Activated T-helper 1 cell treated with Interleukin-2 at 50 U/mL for 16 hours (primary cell): ENCODE measurements at places on chromosomes 1 and 21.
A peak's percentile ranks its signal among the peaks of the same experiment; 100 is the strongest.

DNA sequence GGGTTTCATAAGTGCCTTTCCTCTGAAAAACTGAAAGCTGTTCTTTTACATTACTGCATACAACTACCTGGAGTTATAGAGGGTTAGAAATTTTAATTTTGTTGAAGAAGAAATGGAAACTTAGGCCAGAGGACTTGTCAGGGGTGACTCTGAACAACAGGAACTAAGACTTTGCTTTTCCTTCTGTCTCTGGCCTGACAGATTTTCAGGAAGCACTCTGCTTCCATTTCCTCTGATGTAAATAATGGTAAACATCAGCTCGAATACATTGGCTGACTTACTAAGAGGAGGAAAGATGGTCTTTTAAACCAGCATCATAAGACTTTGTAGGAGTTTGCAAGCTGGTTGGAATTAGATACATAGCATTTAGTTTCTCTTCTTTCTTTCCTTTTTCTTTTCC is 27.1 kb upstream of the PLEKHM2 start:
- DNase-seq = no peak

DNA sequence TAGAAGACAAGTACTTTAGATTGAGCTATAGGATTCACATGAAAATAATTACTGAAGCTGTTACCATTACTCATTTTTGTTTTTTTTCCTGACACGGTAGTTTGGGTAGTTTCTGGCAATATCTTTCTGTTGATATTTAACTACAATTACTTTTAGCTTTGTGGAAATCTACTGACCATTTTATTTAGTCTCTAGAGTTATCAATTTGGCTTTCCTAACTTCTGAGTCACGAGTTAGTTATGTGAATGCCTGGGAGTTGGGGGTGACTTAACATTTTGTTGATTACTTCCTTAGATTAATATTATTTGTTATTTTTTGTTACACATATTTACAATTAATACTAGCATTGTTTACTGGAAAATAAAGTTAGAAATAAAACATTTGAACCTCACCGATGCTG is 160.6 kb downstream of the HMCN1 start:
- DNase-seq = no peak

DNA sequence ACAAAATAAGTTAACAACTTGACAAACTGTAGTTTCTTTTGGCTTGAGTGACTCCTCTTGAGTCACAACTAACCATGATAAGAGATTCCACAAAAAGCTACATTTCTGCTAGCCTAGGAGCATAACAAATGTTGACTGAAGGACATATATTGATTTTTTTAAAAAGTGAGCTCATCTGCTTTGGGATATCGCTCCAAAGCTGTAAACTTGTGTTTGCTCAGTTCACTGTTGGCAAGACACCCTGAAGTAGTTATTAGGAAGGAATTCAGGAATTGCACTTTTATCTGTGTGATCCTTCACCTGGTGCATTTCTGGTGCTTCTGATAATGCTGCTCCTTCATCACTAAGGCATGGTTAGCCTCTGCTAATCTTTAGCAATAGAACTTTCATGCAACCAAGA is 23.7 kb downstream of the RWDD3 start:
- DNase-seq = no peak

GRCh38 chr1:37794372-37795339 is 1.0 kb downstream of the MANEAL start:
- DNase-seq = no peak

DNA sequence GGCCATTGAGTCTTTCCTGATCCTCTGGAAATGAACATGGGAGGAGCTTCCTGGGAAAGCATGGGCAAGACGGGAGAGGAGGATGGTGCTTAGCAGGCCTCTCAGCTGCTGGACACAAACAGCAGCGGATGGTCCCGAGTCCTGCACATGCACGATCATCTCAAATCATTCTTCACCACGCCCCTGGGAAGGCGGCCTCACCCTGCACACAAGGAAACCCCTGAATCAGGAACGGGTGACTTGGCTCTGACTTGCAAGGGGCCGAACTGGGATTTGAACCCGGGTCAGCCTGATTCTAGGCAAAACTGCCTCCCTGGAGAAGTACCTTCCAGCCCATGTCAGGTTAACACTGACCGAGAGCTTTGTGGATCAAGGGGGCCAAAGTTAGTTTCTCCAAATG is 134.8 kb upstream of the WNT4 start:
- no peak for DNase-seq

DNA sequence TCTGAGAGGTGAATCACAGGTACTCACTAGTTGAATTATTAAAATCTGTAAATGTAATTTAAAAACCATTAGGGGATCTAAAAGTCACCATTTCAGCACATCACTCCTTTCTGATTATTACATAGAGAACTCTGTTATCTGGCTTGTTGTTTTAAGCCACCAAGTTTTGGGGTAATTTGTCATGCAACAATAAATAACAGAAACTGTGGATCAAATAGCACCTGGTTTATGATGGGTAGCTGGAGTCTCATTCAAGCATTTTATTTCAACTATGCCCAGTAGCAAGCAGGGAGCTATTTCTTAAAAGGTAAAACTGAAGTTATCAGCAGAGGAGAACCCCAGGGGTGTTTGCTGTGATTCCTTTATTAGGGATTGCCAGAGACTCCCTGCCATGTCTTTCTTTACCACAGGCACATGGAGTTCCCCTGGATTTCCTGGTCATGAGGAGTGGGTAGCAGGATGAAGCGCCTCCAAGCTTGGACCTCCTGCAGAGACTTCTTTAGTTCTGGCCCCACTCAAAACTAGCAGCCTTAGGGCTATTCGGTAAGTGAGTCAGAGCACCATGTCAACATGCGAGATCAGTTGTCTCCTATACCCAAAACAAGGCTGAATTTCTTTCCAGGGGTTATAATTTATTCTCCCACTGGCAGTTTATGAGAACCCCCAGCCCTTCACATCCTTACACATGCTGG is 179.2 kb downstream of the GIPC2 start:
- DNase-seq = no peak

DNA sequence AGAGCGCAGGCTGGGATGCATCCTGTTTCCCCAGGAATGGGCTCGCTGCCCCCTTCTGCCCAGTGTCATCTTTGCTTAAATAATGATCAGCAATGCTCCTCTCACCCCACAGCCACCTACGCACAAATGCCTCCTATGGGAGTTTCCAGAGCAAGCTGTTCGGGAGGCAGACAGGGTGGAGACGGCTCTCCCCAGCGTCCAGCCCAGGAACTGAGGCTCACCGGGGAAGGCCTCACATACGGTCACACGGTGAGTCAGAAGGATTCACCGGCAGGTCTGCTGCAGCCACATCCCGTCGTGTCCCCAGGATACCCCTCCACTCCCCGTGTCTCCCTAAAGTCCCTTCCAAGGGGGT is 40.3 kb upstream of the RUNX3 start:
- DNase-seq = no peak

DNA sequence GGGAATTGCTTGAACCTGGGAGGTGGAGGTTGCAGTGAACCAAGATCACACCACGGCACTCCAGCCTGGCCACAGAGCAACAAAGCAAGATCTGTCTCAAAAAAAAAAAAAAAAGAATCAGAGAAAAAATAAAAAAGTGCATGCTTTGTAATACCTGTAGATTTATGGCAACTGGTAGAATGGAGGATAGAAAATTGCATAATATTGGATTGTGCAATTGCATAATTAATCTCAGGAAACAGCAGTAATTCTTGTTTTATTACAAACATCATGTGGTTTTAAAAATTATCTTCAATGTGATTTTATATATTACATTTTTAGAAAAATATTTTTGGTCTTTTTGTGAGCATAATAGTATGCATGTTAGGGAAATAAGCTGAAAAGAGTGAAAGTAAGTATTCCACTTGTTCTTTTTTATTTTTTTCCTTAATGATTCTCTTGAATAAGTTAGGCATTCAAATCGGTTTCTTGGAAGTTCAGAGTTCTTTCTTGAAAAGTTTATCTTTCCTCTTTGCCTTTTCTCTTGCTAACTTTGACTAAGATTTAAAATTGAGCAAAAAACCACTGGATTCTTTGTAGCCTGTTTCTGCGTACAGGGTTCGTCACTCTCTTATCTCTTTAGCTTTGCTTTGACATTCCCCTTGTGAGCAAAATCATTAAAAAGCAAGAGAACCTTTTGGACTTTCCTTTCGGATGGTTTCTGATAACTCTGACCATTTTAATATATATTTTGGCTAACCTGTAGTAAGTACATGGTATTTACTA is 127.5 kb upstream of the ADAMTS5 start:
- DNase-seq = no peak

- DNase-seq = no peak
Observed at GRCh38 chr1:183807549-183808168, 2.7 kb downstream of the RGL1 start.

- no peak for DNase-seq
Observed at GRCh38 chr1:152926091-152926490, 17.7 kb downstream of the IVL start.

GRCh38 chr1:235018161-235018560 is 110.5 kb downstream of the TOMM20 start:
- no peak for DNase-seq

GRCh38 chr1:178642282-178642681 is 82.8 kb upstream of the RALGPS2 start:
- DNase-seq = no peak

- no peak for DNase-seq
Observed at GRCh38 chr1:166869318-166870099, 6.6 kb downstream of the TADA1 start.

- DNase-seq = no peak
Observed at GRCh38 chr1:113981962-113982931, 3.0 kb downstream of the OLFML3 start.

GRCh38 chr21:43866260-43866629 is 1.2 kb downstream of the AGPAT3 start:
- no peak for DNase-seq

GRCh38 chr21:31660591-31660990 is 1.1 kb downstream of the SOD1 start:
- no peak for DNase-seq

DNA sequence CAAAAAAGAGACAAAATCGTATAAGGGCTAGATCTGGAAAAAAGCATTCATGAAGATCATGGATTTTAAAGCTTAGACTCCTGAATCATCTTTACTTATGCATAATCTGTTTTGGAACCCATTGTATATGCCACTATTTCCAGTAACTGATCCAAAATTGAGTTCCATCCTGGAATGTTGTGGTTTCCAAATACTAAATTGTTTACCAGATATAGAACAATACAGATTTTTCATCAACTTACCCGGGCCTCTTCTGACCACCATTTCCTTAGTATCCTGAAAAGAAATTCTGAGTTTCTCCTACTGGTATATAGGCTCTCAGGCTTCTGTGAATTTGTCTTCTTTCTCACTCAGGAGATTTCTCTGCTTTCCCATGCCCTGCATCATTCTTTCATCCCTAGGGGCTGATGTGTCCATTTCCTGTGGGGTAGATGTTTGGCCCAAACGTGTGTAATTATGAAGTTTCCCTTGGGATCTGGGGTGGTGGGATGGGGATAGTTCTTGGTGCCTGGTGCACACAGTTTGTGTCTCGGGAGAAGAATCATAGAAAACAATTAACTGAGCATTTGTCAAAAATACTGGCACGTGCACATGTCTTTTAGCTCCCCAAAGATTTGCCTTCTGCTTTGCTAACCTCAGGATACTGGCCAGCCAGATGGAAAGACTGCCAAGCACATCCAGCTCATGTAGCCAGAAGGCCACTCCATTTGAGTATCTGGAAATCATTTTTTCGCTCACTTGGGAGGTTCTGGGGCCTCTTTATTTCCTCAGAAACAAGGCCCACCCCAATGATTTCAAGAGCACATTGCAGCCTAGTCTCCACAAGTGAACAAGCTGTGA is 127.8 kb downstream of the NTMT2 start:
- DNase-seq = no peak

DNA sequence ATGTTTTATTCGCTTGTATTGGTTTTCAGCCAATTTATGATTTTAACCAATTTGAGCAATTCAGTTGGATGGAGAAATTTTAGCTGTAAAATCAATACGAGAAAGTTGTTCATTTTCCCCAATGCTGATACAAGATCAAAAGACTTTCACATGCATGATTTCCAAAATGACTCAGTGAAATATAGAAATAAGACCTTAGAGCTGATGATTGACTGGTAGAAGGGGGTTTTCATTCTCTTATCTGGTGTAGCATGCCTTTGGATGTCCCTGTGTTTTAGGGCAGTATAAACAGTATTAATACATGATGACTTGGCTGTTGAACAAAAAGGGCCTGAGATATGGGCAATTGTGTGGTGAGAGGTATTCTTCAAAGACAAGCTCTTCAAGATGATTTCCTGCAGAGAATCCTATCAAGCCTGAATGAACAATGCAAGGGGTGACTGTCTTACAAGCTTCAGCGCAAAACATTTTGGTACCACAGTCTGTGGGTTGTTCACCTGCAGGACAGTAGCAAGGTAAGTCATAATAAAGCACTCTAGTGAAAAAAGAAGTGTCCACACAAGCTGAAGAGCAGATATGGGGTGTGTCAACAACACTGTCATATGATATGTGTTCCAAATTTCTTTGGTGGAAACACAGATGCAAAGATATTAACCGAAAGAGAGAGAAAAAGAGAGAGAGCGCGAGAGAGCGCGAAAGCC is 156.2 kb downstream of the TNFSF18 start:
- DNase-seq = no peak

- DNase-seq = no peak
Observed at GRCh38 chr1:97350241-97350640, 570.6 kb downstream of the DPYD start.

DNA sequence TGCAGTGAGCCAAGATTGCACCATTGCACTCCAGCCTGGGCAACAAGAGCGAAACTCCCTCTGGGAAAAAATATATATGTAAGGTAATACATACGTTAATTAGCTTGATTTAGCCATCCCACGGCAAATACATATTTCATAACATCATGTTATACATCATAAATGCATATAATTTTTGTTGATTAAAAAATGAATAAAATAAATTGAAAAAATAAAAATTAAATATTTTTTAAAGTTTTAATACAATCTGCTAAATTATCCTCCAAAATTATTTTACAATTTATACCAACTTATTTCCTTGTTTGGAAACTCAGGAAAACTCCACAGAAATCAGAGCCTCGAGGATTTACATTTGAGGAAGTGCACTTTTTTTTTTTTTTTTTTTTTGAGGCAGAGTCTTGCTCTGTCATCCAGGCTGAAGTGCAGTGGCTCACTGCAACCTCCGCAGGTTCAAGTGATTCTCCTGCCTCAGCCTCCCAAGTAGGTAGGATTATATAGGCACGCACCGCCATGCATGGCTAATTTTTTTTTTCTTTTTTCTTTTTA is 12.6 kb upstream of the IPO9 start:
- DNase-seq = no peak

- DNase-seq = peak; percentile 20
Observed at GRCh38 chr1:182259229-182259872, 132.2 kb downstream of the GLUL start.

- DNase-seq = peak; percentile 35
Observed at GRCh38 chr1:37811027-37811655, 3.1 kb upstream of the YRDC start.

GRCh38 chr1:231207437-231207836 is 33.6 kb upstream of the GNPAT start:
- DNase-seq = no peak

GRCh38 chr1:93426181-93426580 is 21.7 kb upstream of the FNBP1L start:
- DNase-seq = no peak

GRCh38 chr1:29096231-29096886 is 27.3 kb downstream of the TMEM200B start:
- no peak for DNase-seq
